Left cardiac atrium (tissue), 4 donors: ENCODE measurements at places on chromosomes 2 and 18. TPM values are rescaled to one million over a fixed set of nuclear protein-coding genes. Genes with fewer than 3 reads are reported as not detected.

DNA sequence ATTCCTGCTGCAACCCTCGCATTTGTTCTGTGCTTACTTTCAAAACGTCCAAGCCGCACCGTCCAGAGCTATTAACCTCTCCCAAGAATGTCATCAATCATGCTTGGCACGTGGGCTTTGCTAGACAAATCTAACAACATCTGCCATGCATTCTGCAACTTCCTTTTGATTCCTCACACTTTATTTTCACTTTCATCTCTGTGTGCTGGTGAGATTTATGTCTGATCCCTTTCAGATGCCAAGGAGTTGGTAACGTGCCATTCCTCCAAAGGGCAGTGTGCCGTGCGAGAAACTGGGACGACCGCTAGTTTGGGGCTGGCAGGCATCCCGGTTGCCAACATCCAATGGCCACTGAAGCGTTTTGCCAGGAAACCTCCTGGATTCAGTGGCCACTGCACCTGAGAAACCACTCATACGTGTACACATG lies 230.0 kb upstream of the PARD3B start:
- no peak for DNase-seq

TSPYL6 gene
- not detected for total RNA-seq

DNA sequence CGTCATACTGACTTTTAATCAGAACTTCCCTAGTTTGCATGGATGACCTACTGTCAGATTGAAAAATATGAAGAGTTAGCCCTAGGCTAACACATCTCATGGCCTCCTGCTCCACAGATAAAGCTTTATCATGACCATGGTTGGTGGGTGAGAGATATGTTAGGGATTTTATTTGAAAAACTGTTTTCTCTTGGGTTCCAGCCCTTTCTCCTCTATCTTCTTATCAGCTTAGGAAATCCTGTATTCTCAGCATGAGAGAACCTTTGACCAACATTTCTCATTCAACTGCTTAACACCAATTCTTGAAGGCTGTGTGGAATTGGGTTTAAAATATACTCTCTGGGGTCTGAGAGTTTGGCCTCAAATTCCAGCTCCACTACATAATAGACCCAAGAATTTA lies 1407.0 kb upstream of the CELF4 start:
- DNase-seq = no peak

- DNase-seq = no peak
Observed at GRCh38 chr2:85160966-85161960, 28.1 kb downstream of the TCF7L1 start.

XPO1 gene
- 75.2 TPM for total RNA-seq

LAMA3 gene
- total RNA-seq = 6.7 TPM

TRIM43 gene
- not detected for total RNA-seq

- DNase-seq = no peak
Observed at GRCh38 chr2:50597206-50597605, 434.7 kb downstream of the NRXN1 start.
